ENCODE measurements at places on chromosomes 1 and 21.

- DNase-seq = peak; percentile 18
Measured at GRCh38 chr1:56709269-56709880, 64.3 kb downstream of the PRKAA2 start.

DNA sequence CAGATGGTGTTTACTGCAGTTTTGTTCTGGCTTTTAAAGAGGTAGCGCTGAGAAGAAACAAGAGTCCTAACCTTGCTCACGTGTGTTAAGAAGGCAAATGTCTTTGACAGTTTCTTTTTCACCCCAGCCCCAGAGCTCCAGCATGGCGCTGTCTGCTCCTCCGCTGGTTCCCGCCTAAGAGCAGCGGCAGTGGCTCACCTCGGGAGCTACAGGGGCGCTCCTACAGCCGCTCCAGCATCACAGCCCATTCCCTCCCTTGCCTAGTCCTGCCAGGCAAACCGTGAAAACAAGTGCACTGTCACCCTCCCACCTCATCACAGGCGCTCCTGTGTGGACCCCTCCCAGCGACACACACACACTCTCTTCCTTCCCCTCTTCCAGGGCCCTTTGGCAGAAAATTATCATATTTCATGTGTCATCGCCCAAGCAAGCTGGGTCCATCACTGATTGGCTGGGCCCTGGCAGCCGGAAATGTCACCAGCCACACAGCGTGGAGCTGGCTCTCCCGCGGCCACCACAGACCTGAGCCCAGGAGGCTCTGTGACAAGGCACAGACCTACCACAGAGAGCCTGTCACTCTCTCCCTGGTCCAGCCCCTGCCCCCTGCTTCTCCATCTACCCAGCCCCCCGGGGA, 1.2 kb upstream of the HIVEP3 start:
- peak; percentile 84 for DNase-seq

DNA sequence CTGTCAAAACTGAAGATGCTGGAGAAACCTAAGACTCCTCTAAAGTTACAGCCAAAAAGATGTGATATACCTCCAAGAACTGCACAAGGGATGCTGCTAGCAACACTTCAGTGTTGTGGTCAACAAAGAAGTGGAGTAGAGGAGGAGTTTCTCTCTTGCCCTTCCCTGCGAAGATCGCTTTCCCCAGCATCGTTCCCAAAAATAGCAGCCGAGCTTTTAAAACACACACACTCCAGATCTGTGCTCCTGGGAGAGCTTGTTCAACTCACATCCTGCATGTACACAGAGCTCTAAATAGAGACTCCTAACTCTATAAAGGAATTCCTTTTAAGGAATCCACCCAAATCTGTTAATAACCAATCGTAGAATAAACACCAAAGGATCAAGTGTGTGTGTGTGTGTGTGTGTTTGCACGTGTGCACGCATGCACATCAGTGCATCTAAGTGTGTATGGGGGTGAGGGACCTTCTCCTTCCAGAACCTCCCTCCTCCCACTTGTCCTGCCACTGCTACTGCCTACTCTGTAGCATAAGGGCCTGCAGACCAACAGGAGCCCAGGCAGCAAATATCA, 58.5 kb downstream of the PSMG1 start:
- no peak for DNase-seq

- DNase-seq = peak; percentile 46
Measured at GRCh38 chr1:104780470-104781078, 1030.9 kb downstream of the AMY1C start.

GRCh38 chr1:50417946-50418599, 5.2 kb downstream of the DMRTA2 start:
- DNase-seq = no peak

GRCh38 chr1:52404975-52405338, 555 bp downstream of the PRPF38A start:
- DNase-seq = no peak

- DNase-seq = no peak
Measured at GRCh38 chr1:225158291-225158690, 228.8 kb downstream of the DNAH14 start.

DNA sequence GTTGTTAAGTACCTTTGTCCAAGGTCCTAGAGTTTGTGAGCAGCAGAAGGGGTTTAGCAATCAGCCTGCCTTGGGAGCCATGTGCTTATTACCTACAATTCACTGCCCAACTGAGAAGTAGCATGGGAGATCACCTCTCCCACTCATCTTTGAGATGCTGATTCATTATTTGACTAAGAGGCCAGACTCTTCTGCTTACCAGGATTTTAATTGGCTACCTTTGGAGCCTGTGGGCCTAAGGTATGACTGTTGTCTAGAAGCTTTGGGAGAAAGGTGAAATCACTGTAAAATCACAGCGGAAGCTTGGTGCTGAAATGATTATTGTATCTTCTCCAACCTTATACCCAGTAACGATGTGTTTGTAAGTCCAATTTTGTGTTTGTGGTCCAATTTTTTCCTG, 213.4 kb downstream of the ST6GALNAC3 start:
- no peak for DNase-seq

- no peak for DNase-seq
Measured at GRCh38 chr1:166511761-166512160, 327.5 kb upstream of the POGK start.

DNA sequence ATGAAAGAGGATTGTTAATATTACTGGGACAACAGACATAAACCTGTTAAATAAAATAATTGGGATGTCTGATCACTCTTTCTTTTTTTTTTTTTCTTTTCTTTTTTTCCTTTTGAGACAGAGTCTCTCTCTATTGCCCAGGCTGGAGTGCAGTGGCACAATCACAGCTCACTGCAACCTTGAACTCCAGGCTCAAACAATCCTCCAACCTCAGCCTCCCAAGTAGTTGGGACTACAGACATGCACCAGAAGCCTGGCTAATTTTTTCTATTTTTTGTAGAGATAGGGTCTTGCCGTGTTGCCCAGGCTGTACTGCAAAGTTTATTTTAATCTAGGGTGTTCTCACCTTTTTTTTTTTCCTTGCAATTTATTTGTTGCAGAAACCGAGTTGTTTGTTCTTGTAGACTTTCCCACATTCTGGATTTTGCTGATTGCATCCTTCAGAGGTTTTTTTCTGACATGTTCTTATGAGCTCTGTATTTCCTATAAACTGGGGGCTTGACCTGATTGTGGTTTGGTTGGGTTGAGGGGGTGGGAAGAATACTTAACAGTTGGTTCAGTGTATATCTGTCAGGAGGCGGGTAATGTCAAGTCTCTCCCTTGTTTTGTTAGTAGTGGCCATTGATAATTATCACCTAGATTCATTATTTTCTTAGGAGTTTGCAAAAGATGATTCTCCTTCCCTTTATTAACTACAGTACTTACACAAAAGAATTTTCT, 125.2 kb downstream of the MAST2 start:
- DNase-seq = no peak

- no peak for DNase-seq
Measured at GRCh38 chr1:20308569-20308968, 17.9 kb downstream of the VWA5B1 start.

DNA sequence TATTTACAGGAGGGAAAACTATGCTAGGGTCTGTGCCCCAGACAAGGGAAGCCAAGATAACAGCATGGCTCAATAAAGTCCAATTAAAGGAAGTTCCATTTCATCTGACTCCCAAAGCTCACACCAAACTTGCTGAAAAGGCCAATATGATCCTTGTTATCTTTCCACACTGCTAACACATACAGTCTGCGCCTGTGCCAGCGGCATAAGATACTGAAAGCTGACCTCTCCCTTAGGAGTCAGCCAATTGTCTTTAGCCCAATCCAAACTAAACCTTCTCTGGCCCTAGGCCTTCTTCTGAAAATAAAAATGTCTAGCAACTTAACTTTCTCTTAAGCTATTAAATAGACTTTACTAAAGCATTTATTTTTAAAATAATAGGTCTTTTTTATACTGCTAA, 179.0 kb upstream of the PLD5 start:
- no peak for DNase-seq

- no peak for DNase-seq
Measured at GRCh38 chr1:43552813-43553212, 22.1 kb downstream of the PTPRF start.

DNA sequence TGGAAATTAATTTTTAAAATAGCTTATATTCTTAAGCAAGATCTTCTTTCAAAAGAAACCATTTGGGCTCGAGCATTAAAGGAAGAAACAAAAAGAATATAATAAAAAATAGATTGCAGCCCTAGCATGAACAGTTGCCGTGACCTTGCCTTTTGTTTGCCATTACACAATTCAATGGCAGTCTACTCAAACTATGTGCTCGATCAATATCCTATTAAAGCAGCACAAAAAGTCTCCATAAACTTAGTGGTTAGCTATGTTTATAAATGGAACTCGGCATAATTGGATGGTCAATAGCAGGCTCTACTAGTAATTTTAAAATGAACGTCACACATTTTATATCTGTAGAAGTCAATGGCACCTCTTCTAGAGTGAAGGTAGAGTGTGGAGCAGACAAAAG, 256.5 kb downstream of the NFIA start:
- DNase-seq = no peak

GRCh38 chr1:192477630-192478029, 97.9 kb upstream of the RGS1 start:
- DNase-seq = no peak

GRCh38 chr1:29971703-29972102, 735.4 kb downstream of the PTPRU start:
- no peak for DNase-seq

DNA sequence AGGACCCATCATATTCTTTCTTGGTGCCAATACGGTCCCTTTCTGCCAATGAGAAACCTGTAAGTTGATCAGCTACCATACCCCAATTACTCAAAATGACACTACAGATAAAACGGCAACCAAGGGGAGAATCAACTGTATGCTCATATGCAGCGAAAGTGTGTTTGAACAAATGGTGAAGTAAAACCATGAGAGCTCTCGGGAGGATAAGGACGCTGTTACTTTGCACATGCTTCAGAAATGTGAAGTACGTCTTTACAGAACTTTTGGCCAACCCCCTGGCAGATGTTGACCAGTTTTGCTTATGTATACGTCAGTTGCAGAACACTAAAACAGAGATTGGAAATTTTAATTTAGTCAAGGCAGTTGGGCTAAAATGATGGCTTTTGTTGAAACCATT, 79.6 kb downstream of the PROX1 start:
- peak; percentile 15 for DNase-seq

GRCh38 chr1:25541889-25542658, 1.3 kb upstream of the LDLRAP1 start:
- DNase-seq = no peak

Measured in NCI-H2171 (cell line).